ENCODE measurements at places on chromosomes 7 and 10. TPM values are rescaled to one million over a fixed set of nuclear protein-coding genes. Genes with fewer than 3 reads are reported as not detected.

C7orf33 gene
- total RNA-seq = not detected

MINPP1 gene
- total RNA-seq = 33.4 TPM

ITGA8 gene
- total RNA-seq = 0.23 TPM

MRM2 gene
- 20.1 TPM for total RNA-seq

TBXAS1 gene
- 2.0 TPM for total RNA-seq

CDH23 gene
- total RNA-seq = under 0.01 TPM

CYP3A4 gene
- not detected for total RNA-seq

FOXP2 gene
- total RNA-seq = 11.4 TPM

UMAD1 gene
- 4.1 TPM for total RNA-seq

LFNG gene
- 36.4 TPM for total RNA-seq

TSPAN15 gene
- 175 TPM for total RNA-seq

NXPH1 gene
- total RNA-seq = not detected

ZNF32 gene
- 34.4 TPM for total RNA-seq

OGDHL gene
- 0.33 TPM for total RNA-seq

TAS2R5 gene
- total RNA-seq = 0.47 TPM
